ENCODE measurements at places on chromosomes 6 and 20.

DNA sequence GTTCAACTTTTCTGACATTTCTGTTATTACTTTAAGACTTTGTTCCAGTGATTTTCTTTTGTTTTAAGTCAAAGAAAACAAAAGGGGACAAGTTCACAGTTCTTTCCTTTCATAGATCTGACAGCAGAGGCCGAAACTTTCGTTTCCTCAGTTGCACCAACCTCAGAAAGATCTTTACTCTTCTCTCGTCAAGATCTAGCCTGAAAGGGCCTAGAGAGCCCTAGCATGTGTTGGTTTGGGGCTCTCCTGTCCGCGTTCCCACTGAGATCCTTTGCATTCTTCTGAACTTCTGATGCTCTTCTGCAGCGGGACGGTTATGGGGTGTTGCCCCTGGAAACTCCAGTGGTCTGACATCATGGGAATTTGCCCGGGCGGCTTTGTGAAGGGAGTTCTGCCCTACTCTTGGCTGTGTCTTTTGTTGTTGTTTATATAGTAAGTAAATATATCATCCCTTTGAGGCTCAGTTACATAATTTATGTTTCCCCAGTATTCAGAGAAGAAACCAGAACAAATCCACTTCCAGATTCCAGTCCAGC lies 129.1 kb downstream of the SASH1 start:
- no peak for DNase-seq

GRCh38 chr6:136987526-136987925 lies 57.2 kb downstream of the IL20RA start:
- no peak for DNase-seq

GRCh38 chr6:14110001-14110818 lies 7.4 kb upstream of the CD83 start:
- no peak for DNase-seq

DNA sequence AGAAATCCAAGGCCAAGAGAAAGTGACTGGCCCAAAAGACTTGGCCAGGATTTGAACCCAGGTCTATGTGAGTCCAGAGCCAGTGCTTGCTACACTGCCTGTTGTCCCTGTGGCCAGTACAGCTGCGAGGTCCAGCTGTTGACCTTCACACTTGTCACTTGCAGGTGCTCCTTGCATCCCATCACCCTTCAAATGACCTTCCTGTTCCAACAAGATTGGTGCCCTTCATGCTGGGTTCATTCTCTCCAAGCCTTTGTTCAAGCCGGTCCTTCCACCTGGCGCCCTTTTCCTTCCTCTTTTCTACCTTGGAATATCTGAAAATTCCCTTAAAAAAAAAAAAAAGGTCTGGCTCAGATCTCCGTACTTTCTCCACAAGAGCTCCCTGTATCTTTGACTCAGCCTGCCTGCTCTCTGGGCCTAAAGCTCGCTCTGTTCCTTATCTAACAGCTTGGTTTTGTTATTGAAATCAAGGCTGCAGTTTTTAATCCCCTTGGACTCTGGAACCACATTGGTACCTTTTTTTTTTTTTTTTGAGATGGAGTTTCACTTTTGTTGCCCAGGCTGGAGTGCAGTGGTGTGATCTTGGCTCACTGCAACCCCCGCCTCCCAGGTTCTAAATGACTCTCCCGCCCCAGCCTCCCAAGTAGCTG lies 22.2 kb upstream of the MRPS18A start:
- DNase-seq: no peak

GRCh38 chr6:169723991-169724493 lies 258 bp downstream of the PHF10 start:
- DNase-seq: peak; percentile 39

- no peak for DNase-seq
Measured at GRCh38 chr6:3797231-3798054, 45.9 kb upstream of the PXDC1 start.

DNA sequence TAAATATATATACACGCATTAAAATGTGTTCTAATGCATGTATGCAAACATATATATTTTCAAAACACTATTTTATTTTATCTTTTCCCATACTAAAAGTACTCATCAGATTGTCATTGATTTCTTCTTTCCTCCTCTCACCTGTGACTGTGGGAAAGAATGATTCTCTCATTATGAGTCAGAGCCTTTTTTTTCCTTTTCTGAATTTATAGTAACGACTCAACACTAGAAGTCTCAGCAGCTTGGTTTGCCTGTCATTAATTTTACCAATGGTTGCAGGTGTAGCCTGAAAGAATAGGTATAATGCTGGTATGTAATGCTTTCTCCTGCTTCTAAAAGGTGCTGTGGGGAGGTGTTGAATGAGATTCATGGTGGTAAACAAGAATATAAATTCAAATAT lies 328.7 kb downstream of the UTRN start:
- no peak for DNase-seq

DNA sequence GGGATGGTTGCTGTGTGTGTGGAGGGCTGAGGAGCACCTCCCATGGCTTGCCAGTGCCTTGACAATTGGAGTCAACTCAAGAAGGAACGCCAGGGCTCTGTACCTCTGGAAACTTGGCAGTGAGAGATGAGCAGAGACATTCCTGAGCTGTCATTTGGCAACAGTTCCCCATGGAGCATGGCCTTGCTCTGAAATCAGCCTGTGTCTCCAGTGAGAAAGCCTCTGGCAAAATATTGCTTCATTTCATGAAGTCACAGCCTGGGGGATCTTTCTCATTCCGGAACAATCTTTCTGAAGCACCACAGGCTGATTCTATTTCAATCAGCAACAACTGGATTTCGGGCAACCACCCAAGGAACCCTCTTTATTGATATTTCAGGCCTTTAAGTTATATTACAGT lies 52.2 kb upstream of the FNDC1 start:
- no peak for DNase-seq

GRCh38 chr20:35975576-35976373 lies 7.4 kb downstream of the CNBD2 start:
- no peak for DNase-seq

DNA sequence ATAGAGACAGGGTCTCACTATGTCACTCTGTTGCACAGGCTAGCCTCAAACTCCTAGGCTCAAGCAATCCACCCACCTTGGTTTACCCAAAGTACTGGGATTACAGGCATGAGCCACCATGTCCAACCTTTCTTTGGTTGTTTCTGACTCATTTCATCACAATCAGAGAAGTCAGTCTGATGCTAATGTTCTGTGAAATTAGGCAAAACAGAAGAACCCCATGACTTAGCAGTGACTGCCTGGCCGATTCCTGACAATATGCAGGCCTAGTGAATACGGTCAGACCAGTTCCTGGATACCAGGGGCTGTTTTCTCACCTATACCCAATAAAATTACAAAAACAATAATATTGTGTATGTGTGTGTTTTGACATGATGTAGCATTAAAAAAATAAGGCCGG lies 58.8 kb upstream of the BTN3A2 start:
- DNase-seq: no peak

DNA sequence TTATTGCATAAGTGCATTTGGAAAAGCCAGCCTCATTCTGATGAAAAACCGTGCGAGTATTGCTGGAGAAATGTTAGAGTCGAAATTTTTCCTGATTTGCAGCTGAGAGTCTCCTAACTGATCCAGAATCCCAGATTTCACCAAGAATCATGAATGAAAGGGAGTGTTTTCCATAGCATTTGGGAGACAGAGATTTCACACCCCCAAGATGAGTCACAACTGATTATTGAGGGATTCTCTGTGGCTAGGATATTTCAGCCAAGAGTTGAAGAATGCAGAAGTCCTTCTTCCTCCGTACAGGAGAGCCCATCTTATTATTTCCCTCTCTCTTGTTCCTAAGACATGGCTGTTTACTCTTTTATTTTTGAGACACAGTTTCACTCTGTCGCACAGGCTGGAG lies 82.2 kb upstream of the SALL4 start:
- DNase-seq: no peak

GRCh38 chr20:32201296-32201976 lies 6.1 kb downstream of the PLAGL2 start:
- DNase-seq: no peak

GRCh38 chr20:621125-621756 lies 11.1 kb upstream of the TCF15 start:
- DNase-seq: no peak

DNA sequence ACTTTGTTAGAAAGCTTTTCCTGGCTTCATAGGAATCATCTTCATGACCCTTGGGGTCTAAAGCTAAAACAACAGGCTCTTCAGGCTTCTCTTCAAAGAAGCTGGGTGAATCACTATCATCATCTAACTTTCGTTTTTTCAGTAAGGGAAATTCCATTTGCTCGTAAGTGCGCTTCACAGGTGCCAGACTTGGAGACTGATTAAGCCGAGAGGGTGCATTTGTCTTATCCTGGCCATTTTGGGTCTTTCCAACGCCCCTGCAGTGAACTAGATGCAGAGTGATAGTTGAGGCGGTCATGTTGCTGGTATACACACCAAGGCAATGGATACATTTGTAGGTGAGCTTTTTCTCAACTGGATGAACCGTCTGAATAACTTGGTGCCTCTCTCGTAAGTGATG lies 38.8 kb downstream of the ADNP start:
- DNase-seq: no peak

GRCh38 chr6:72657407-72658197 lies 35.7 kb downstream of the KCNQ5 start:
- no peak for DNase-seq

DNA sequence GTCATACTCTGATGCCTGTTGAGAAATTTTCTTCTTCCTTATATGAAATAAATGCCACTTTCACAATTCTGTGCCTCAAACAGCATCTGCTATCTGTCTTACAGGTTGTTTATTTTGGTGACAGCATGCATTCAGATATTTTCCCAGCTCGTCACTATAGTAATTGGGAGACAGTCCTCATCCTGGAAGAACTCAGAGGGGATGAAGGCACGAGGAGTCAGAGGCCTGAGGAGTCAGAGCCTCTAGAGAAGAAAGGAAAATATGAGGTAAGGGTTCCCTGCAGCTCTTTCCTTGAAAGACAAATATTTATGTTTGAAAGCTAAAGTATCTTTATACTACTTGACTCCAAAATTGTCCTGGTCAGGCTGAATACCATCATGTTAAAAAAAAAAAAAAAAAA lies 15.8 kb downstream of the TSPYL4 start:
- DNase-seq: no peak

- no peak for DNase-seq
Measured at GRCh38 chr6:150681578-150682395, 82.1 kb downstream of the PLEKHG1 start.

DNA sequence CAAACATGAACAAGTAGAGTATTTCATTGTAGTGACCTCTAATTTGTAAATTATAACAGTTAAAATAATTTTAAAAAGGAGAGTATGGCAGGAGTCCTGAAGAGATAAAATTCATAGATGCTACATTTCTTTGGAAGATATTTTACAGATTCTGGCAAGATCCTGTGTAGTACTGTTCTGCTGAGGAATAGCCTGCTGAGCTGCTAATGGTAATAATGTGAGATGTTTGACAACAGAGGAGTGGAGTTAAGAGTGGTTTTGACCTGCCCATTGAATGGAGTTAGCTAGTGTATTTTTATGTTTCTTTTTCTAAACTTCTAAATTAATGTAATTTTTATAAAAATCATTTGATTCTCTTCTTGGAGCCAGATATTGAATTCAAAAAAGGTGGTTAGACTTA lies 11.8 kb downstream of the CLVS2 start:
- DNase-seq: no peak

DNA sequence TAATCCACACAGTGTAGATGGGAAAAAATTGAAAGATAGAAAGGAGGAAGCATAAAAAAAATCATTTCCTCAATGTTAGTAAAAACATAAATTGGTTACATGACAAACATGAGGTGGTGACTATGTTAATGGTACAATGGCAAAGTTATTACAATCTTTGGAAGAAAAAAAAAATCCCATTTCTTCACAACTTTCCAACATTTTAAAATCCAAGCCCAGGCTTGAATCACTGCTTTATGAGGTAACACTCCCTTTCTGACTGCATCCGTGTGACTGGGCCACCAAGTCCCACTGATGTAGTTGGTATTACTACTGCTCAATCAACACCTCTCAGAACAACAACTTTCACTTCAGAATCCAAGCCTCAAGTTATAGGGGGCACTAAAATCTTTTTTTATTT lies 160.4 kb downstream of the BTBD9 start:
- DNase-seq: no peak

- DNase-seq: peak; percentile 2
Measured at GRCh38 chr20:18628330-18628920, 40.6 kb downstream of the DTD1 start.

DNA sequence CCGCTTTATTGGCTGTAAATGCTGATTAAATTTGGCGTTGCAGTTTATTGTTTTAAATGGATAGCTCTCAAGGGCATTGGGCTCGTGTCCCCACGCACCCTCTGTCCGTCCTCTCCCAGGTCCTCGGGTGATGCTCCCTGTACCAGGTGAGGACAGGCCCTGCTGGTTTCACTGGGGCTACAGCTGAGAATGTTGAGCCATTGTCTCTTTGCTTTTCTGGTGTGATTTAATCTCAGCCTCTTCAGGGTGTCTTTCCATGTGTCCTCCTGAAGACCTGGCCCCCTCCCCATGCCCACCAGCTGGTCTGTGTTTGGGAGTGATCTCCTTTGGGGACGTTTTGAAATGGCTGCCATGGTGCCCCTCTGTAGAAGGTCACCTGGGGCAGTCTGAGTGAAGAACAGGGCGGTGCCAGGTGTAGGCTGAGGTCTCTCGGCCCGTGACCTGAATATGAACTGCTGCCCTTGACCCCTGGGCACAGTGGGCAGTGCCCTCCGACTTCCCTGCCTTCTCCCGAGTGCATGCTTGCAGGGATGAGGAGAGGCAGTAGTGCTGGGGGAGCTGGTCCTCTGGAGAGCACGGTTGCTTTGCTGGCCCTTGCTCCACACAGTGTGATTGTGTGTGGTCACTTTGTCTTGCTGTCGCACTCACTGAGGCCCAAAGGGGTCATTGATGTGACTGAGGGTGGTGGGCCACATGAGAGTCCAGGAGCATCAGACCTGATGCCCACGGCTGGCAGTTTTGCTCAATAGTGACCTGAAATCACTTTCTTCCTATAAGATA lies 12.4 kb upstream of the C20orf204 start:
- no peak for DNase-seq

- no peak for DNase-seq
Measured at GRCh38 chr6:151478670-151479069, 15.1 kb upstream of the CCDC170 start.

DNA sequence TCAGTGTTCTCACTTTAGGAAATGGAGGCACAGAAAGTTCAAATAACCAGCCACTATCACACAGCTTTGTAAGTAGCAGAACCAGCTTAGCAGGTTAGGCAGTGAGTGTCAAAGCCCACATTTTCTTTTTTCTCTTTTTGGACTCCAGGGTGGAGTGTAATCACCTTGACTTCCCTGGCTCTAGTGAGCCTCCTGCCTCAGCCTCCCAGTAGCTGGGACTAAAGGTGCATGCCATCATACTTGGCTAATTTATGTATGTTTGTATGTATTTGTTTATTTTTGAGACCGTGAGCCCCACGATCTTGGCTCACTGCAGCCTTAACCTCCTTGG lies 7.8 kb upstream of the NCOA3 start:
- DNase-seq: no peak

DNA sequence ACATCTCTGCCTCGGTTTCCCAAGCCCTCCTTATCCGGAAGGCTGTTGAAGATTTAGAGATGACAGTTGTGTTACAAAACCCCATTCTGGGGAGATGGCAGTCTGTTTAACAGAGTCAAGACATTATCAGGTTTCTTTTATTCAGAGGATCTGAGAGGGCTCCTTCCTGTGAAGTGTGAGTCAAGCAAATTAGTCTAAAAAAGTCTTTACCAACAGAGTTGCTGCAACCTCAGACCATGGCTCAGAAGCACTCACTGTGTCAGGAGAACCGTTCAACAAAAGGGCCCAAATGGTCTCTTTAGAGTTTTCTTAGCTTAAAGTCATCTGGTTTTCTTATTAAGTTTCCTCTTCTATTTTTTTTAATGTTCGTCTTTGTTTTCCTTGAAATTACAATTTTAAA lies 717.8 kb downstream of the EPM2A start:
- DNase-seq: no peak

Data from SHP77 (cell line).